ENCODE measurements at places on chromosomes 11 and 22.

- no peak overlapping the region for H3K4me3 ChIP-seq
- no peak for DNase-seq
- peaks cover 4% of the 10 kb centered on the region for H3K27me3 ChIP-seq
- peaks cover 47% of the 10 kb centered on the region for H3K36me3 ChIP-seq
- H3K27ac ChIP-seq = no peak overlapping the region
These were observed 78.9 kb downstream of the C11orf58 start for GRCh38 chr11:16817351-16817750.

- H3K4me3 ChIP-seq = no peak overlapping the region
- DNase-seq = no peak
- H3K36me3 ChIP-seq = no peaks in the 10 kb centered on the region
- no peak overlapping the region for H3K27ac ChIP-seq
- peaks cover 6% of the 10 kb centered on the region for H3K27me3 ChIP-seq
These were observed 42.1 kb downstream of the RASSF10 start for GRCh38 chr11:13051257-13051656.

- H3K27me3 ChIP-seq = peaks cover 5% of the 10 kb centered on the region
- peaks cover 2% of the 10 kb centered on the region for H3K4me1 ChIP-seq
- H3K4me3 ChIP-seq = no peak overlapping the region
- H3K27ac ChIP-seq = no peak overlapping the region
- no peaks in the 10 kb centered on the region for H3K36me3 ChIP-seq
These were observed 1083.6 kb downstream of the DLG2 start for GRCh38 chr11:84543367-84544159.

DNA sequence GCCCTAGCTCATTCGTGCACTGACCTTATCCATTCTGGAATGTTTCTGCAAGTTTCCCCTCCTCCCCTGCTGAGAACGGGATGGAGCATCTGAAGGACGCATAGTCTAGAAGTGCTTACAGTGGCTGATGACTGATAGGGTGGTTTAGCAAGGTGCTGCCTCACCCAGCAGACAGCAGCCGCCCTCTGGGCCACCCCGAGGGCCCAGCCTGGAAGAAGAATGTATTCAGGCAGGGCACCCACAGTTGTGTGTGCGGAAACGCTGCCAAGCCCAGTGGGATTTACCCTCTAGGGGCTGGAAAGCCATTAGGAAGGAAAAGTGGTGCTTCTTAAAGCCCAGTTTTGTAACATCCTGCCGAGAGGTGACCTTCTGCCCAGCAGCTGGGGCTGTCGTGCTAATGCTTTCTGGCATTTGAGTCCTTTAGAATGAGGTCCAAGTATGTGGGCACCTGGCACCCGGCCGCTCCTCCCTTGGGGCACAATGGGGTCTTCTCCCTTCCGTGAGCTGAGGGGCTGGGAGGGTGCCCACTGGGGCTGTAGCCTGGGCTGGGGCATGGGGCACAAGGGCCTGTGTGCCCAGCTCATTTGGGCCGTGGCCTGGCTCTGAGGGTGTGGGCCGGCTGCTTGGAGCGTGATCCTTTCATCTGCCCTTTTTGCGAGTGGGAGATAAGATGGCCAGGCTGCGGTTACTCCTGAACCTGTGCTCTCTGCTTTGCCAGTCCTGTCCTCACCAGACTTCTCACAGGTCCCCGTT is 14.4 kb downstream of the FBLN1 start:
- H3K4me3 ChIP-seq = no peak overlapping the region
- H3K27ac ChIP-seq = no peak overlapping the region
- no peaks in the 10 kb centered on the region for H3K36me3 ChIP-seq
- H3K27me3 ChIP-seq = peaks cover 23% of the 10 kb centered on the region
- H3K4me1 ChIP-seq = no peaks in the 10 kb centered on the region

DNA sequence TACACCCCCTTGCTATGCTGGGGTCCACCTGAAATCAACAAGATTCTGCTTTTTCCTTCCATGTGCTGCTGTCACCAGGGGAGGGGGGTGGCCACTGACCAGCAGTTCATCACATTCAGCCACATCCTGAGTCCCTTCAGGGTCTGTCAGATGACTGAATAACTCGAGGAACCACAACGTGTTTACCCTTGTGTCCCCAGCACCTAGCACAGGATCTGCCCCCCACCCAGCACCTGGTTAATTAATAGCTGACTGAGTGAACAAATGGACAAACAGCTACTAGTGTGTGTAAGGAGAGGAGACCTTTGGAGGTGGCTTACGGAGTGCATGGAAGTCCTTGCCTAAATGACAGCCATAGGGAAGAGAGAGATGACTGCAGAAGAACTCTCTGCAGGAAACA is 119.5 kb upstream of the NCAM1 start:
- DNase-seq = no peak
- H3K27me3 ChIP-seq = no peaks in the 10 kb centered on the region
- no peak overlapping the region for H3K4me3 ChIP-seq

DNA sequence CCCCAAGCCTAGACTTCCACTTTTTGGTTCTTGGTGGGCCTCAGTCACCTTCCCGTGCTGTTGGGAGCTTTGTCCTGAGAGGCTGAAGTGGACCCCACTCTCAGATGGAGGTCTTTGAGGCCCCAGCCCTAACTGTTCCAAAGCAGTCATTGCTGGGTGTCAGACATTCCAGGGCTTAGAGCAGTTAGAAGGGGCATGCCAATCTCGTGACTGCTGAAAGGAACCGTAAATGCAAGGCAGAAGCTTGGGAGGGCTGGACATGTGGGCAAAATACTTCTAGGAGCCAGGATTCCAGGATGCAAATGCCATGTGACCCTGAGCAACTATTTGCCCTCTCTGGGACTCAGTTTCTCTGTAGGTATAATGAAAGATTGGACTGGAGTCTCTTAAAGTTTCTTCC is 118.8 kb upstream of the CRYBB3 start:
- no peak for DNase-seq
- H3K27me3 ChIP-seq = peaks cover 5% of the 10 kb centered on the region
- no peaks in the 10 kb centered on the region for H3K36me3 ChIP-seq
- no peak overlapping the region for H3K4me3 ChIP-seq

- H3K36me3 ChIP-seq = peaks cover 15% of the 10 kb centered on the region
- H3K4me1 ChIP-seq = no peaks in the 10 kb centered on the region
- H3K27ac ChIP-seq = no peak overlapping the region
- H3K27me3 ChIP-seq = no peaks in the 10 kb centered on the region
- no peak overlapping the region for H3K4me3 ChIP-seq
- DNase-seq = no peak
These were observed 231.1 kb downstream of the SWAP70 start for GRCh38 chr11:9895006-9895405.

DNA sequence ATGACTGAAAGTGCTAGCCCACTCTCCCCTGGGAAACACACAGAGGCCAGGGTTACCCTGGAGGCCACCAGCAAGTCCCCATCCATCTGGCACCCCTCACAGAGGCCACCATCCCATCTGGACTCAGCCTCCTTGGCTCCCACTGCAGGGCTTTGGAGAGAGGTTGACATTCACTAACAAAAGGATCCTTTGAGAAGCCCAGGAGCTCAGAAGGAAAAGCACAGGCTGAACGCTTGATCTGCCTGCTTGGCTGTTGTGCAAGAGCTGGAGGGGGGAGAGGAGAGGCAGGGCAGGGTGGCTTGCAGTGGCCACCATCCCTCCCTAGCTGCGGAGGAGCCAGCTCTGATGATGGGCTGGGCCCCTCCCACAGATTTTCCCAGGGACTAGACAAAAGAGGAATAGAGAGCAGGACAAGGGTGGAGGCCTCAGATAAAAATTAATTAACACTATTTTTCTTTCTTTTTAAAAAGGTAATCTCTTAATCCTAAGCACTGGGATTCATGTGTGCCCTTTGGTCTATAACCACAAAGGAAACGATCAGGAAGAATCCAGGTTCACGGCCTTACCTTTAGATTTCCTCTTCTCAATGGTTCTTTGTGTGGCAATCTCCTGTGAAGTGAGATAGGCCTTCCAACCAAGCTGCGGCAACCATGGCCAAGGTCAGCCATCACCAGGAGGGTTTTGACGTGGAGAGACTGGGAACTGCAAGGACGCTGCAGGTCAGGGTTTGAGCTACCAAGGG is 154.7 kb downstream of the BARX2 start:
- H3K27me3 ChIP-seq = no peaks in the 10 kb centered on the region
- no peak for DNase-seq
- no peak overlapping the region for H3K27ac ChIP-seq

DNA sequence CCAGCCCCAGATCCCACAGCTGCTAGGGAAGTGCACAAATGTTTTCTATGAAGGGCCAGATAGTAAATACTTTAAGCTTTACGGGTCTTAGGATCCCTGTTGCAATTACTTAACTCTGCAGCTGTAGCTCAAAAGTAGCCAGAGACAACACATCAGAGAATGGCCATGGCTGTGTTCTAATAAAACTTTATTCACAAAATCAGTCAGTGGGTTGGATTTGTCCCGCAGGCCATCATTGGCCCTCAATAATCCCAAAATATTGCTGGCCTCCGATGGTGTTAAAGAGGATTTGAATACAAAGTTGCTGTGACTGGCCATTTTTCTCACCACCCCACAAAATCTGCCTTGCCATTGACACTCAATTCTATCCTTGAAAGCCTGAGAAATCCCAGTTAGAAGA is 49.6 kb downstream of the ISX start:
- DNase-seq = no peak
- H3K27ac ChIP-seq = no peak overlapping the region
- no peaks in the 10 kb centered on the region for H3K36me3 ChIP-seq
- H3K4me1 ChIP-seq = no peaks in the 10 kb centered on the region
- no peak overlapping the region for H3K4me3 ChIP-seq

DNA sequence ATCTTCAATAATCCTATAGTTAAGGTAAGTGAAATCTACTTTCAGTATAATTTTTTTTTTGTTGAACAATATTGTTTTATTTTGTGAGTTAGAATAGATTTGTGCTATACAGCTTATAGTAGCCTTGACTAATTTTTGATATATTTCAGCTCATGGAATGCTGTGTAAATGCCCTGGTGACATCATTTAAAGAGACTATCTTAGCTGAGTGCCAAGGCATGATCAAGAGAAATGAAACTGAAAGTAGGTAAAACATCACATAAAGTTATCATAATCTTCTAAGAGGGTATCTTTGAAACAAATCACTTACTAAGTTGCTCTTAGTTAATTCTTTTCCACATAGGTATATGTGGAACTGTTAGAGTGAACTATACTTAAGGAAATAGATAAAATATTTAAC is 51.4 kb upstream of the ACAT1 start:
- H3K36me3 ChIP-seq = peaks cover 32% of the 10 kb centered on the region
- DNase-seq = no peak
- H3K27ac ChIP-seq = no peak overlapping the region
- H3K4me3 ChIP-seq = no peak overlapping the region

- DNase-seq = no peak
- no peak overlapping the region for H3K4me3 ChIP-seq
- H3K36me3 ChIP-seq = peaks cover 11% of the 10 kb centered on the region
- no peaks in the 10 kb centered on the region for H3K27me3 ChIP-seq
These were observed 3.3 kb upstream of the PICALM start for GRCh38 chr11:86072211-86072610.

DNA sequence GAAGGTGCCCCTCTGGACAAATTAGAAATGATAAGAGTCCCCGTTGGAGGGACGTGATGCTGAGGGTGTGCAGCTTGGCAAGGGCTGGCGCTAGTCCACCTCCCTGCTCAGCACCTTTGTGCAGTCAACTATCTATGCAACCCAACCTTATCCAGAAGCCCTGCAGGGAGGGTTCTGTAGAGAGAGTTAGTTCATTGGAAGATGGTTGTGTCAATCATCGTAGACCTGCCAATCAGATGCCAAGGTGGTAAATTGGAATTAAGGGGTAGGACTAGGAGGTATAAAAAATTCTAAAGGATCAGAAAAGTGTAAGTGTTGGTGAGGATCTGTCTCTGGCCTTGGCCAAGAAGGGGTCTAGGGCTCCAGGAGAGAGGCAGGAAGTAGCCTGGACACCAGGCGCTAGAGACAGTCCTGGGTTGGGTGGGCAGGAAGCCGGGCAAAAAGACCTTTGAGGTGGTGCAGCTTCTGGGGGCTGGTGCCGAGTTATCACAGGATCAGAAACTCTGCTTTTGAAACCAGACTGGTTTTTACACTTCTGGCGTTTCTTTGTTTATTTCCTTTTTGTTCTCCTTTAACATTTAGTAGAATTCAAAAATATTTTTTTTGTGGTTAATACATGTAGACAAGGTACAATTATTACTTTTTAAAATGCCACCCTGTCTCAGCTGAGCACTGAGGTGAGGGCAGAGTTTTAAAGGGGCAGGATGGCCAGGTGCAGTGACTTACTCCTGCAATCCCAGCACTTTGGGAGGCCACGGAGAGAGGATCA is 1.6 kb downstream of the C1QTNF6 start:
- no peaks in the 10 kb centered on the region for H3K27me3 ChIP-seq
- H3K36me3 ChIP-seq = peaks cover 7% of the 10 kb centered on the region
- peak overlapping the region; percentile 63 for H3K4me3 ChIP-seq
- DNase-seq = peak; percentile 53
- H3K27ac ChIP-seq = peak overlapping the region; percentile 42

DNA sequence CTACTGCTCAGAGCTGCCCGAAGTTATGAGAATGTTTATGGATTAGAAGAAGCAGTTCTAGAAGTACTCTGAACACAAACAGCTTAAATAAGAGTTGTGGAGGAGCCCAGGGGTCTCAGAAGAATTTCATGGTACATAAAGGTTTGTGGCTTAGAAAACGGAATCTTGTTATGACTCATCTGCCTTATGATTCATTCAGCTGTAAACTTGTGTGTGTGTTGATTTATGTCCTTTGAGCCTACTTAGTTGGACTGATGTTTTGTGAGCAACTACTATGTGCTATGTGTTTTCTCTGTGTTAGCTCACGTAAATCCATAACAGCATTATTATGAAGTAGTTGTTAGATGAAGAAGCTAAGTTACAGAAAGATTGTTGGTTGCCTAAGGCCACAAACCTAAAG is 203.7 kb downstream of the PGR start:
- no peaks in the 10 kb centered on the region for H3K27me3 ChIP-seq
- no peak overlapping the region for H3K4me3 ChIP-seq
- peaks cover 8% of the 10 kb centered on the region for H3K4me1 ChIP-seq
- H3K27ac ChIP-seq = no peak overlapping the region
- H3K36me3 ChIP-seq = no peaks in the 10 kb centered on the region

- no peak overlapping the region for H3K27ac ChIP-seq
- peaks cover 2% of the 10 kb centered on the region for H3K4me1 ChIP-seq
- no peak for DNase-seq
- H3K4me3 ChIP-seq = no peak overlapping the region
These were observed 27.3 kb downstream of the OR10D3 start for GRCh38 chr11:124210421-124210820.
